T-helper 22 cell (primary cell): ENCODE measurements at places on chromosomes 2 and 18.

GRCh38 chr2:6960659-6961058, 43.4 kb downstream of the RNF144A start:
- DNase-seq = no peak

DNA sequence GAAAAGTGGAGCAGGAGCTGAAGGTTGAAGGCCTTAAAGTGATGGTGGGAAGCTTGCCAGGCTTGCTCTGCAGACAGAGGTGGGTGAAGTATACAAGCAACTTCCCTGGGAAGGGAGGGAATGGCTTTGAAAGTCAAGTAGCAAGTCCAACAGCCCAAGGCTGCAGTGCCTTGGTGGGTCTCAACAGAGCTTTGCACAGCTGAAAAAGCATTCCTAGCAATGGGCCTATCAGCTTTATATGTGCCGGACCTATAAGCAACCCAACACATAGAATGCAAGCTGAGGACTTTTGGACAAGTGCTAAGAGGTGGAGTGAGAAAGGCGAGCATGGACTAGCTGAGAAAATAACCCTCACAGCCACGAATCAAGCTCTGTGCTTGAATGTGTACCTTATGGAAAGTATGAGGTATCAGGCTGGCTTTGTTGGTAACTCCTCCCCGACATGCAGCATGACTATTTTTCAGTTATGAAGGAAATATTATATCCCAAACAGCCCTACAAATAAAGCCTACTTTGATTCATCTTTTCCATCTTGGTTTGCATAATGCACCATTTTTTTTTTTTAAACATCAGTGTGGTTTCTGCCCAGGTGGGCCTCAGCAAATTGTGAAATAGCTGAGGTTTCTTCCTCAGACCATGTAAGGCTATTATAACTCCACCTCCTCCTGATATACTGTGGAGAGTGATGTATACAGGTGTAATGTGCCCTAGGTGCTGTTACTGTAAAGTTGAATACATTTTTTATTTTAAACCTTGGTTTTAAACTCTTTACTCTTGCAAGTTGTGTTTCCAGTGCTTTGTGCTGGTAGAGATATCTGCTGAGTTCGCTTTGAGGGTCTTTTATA, 241.4 kb upstream of the CXCR4 start:
- DNase-seq = no peak

DNA sequence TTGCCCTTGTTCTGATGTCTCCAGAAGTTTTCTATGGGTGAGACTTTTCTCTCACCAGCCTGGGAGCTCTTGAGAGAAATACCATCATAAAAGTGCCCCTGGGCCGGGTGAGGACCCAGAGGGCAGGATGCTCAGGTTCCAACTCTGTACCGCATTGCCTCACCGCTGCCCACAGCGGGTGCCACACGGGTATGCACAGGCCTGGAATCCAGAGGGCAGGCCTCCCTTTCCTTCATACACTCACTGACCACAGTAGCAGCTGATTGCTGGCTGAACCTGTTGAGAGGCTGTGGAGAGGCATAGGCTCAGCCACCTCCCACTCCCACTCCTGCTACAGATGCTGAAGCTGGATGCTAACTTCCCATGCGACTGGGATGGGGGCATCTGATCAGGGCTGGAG, 293.8 kb downstream of the CYP26B1 start:
- no peak for DNase-seq

- no peak for DNase-seq
These were observed 42.9 kb upstream of the ATG16L1 start for GRCh38 chr2:233208382-233209116.

GRCh38 chr2:85401844-85402243, 8.3 kb downstream of the CAPG start:
- no peak for DNase-seq

DNA sequence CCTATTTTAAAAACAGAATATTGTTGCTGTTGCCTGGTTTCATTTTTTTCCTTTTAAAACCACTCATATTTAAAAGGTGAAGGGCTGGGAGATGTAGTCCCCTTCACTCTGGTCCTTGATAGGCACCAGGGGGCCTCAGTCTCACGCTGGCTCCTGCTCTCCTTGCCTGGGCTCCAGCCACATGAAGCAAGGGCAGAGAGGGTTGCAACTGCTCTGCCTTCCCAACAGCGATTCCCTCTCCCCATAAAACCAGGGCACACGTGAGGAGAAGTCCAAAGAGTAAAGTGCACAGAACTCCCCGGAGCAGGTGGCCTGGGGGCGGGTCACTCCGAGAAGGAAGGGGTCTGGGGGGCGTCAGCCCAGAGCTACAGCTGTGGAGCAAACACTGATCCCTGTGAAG, 12.8 kb downstream of the TMEM127 start:
- DNase-seq = no peak

- no peak for DNase-seq
These were observed 952.9 kb downstream of the TRIB2 start for GRCh38 chr2:13669607-13670006.

DNA sequence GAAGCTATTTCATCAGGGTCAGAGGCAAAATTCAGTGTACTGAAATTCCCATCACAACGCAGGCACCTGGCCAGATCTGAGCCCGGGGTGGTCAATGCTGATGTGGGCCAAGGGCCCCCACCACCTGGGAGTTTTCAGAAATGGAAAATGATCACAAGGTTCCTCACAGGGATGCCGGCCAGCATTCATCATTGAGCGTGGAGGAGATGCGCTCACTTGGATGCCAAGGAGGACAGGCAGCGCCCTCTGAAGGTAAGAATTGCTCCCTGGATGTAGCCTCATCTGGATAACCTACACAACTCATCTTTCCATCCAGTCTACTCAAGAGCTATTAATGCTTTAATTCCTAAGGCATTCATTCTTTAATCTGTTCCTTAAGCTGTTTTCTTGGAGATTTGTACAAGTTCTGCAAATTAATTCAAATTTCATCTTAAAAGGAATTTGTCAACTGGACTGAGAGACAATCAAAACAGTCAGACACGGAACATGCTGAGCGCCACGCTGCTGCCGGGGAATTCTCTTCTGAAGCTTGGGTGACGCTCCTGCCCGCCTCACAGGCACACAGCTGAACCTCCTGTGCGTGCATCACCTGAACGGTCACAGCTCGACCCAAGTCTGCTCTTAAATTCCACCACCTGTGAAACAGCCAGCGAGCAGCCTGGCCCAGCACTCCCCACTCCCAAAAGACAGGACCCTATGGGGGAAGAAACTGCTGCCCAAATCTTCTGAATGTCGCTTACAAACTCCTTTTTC, 206.7 kb downstream of the HDAC4 start:
- no peak for DNase-seq

DNA sequence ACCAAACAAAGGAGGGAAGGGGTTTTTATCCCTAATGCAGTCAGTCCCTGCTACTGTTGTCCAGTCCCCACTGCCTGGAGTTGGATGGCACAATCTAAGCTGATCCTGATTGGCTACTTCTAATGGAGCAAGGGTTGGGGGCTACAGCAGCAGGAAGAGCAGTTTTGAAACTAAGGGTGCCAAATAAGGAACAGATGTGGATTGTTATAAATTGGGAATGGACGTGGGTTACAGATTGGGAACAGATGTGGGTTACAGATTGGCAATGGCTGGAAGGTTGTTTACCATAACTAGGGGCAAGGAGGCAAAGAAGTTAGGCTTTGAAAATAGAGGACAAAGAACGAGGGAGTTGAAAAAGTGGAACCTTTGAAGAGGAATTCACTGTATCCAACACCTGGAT, 16.0 kb upstream of the PROM2 start:
- DNase-seq = no peak

- DNase-seq = no peak
These were observed 427.0 kb upstream of the KCNH7 start for GRCh38 chr2:163265562-163265961.

GRCh38 chr2:54632733-54633692, 90.4 kb upstream of the EML6 start:
- no peak for DNase-seq

DNA sequence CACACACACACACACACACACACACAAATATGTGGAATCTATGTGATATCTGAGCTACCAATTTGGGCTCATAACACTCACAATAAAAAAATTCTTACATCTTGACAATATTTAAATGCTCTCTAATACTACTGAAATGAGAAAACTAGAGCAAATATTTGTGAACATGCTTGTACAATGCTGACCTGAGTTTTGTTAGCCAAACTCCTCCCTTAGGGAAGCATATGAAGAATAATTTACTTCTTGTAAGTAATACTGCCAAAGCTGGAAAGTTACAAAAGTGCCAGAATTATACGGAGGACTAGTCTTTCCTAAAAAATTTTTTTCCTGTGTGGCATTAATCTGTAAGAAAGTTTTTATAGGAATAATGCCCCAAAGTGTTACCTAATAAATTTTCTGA, 18.5 kb downstream of the MBD2 start:
- DNase-seq = no peak

GRCh38 chr2:173823543-173823939, 141.6 kb downstream of the SP3 start:
- no peak for DNase-seq

- DNase-seq = no peak
These were observed 120.5 kb downstream of the ANKRD44 start for GRCh38 chr2:197190100-197190432.

DNA sequence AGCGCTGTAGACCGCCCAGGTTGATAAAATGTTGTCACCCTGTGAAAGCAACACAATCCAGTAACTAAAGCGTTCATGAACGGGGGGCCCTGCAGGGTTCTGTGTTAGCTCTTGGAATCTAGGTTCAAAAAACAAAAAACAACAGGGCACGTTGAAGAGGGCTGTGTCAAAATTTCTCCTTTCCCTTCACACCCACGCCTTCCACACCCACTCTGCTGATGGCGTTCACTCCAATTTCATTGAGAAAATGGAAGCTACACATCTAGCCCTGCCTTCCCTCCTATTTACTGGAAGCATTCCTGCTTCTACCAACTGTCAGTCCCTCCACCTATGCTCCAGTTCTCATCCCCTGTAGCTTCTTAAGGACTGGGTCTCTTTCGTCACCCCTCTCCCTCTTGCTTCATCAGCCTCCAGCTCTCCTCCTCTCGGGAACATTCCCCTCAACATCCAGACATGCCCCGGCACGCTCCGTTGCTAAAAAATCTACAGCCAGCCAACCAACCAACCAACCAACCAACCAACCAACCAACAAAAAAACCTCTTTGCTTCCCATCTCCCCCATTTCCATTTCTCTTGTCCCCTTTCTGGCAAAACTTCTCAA, 98.4 kb upstream of the SP3 start:
- DNase-seq = no peak

- DNase-seq = no peak
These were observed 176.5 kb upstream of the CTAGE1 start for GRCh38 chr18:22594155-22594690.

GRCh38 chr2:162091325-162092007, 17.5 kb upstream of the DPP4 start:
- no peak for DNase-seq

- no peak for DNase-seq
These were observed 378.8 kb downstream of the PTPRM start for GRCh38 chr18:7945882-7946281.

- DNase-seq = no peak
These were observed 98.0 kb downstream of the AAK1 start for GRCh38 chr2:69545477-69545932.

DNA sequence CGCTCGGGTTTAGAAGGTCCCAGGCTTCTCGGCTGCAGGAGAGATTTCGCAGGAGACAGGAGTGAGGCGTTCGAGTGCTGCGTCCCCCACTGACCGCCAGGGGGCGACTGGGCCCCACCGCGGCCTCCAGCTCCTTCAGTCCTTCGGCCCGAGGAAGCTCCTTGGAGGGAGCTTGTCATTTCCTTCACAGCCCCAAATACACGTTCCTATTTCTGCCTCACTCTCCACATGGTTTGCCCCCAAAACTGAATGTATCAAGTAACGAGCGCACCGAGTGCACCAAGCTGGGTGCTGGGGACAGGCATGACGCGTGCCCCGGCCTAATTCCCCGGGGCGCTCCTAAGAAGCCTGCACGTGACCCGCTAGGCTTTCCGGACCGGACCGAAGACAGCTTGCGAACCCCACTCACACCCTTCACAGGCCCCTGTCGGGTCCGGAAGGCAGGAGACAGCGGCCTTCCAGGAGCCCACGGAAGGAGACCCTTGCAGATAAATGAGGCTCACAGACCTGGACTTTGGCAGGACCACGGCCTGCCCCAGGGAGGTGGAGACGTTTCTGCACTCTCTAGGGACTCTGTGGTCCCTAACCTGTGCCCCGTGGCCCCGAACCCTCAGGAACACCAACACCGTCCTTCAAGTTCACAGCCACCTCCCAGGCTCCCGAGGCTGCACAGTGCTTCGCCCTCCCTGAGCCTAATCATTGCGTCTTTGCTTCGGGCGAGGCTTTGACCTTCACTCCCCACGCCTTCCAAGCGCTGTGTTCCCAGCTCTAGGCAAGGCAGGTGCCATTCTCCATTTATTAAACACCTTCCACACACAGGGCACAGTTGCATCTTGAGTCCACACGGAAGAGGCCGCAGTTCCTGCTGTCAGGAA, 13.0 kb upstream of the FAHD2A start:
- DNase-seq = no peak

DNA sequence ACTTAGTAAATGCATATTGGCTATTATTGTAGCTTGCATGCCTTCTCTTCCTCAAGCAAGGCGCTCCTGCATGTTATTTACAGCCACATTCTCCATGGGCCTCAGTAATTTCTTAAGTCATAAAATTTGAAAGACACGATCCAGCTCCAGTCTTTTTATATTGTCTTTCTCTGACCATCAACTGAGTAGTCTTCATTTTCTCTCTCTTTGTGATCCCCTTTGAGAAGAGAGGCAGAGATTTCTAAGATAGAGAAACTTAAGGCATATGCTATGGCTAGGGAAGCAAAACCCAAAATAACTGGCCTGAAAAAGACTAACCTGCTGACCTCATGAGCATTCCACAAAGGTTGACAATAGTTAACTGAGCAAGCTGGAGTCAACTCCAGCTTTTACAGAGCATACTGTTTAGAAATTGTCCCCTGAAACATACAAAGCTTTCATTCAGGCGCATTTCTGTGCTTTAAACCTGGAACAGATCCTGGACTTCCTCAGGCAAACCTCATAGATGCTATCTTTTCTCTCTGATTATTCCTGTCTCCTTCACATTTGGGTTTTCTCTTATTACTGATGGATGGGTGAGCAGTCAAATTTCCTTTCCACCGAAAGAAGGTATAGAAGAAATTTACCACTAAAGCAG, 4.6 kb downstream of the DPP4 start:
- no peak for DNase-seq

GRCh38 chr2:11855064-11855760, 108.8 kb downstream of the LPIN1 start:
- DNase-seq = no peak

DNA sequence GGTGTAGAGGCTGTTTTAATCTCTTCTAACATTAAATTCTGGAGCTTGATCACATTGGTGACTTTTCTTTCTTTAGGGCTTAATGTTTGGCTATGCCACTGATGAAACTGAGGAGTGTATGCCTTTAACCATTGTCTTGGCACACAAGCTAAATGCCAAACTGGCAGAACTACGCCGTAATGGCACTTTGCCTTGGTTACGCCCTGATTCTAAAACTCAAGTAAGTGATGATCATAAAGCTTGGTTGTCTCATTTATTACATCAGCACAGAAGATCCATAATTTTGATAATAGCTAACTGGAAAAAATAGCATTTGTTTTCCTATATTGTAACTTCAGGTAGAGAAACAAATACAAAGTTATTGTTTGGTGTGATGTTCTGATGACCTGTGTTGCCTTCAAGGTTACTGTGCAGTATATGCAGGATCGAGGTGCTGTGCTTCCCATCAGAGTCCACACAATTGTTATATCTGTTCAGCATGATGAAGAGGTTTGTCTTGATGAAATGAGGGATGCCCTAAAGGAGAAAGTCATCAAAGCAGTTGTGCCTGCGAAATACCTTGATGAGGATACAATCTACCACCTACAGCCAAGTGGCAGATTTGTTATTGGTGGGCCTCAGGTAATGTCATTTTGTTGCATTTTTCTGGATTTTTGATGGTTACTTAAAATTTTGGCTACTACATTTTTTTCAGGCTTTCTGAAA, 2.9 kb downstream of the MAT2A start:
- DNase-seq = no peak
